Omental fat pad (tissue), 4 donors: ENCODE measurements at places on chromosomes 5 and 9. TPM values are rescaled to one million over a fixed set of nuclear protein-coding genes. Genes with fewer than 3 reads are reported as not detected.

DNA sequence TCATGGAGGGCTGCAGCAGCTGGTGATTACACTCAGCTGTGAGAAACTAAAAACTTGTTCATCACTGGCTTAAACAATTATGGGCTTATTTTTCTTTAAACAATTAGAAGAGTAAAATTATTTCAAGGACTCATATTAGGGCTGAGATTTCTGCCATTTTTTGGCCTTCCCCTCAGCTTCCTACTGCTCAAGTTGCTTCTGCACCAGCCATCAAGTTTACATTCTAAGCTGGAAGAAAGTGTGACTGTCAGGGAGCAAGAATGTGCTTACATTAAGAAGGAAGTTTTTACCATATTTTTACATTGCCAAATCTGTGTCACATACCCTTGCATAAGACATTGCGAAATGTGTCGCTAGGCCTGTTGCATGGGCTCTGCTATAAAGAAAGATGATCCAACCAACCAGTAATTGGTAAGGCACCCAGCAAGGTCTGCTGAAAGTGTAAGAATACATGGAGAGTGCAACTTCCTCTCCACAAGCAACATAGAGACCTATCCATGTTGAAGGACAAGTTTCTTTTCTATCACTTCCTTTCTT, 260.3 kb upstream of the CDH10 start:
- no peak for DNase-seq

DNA sequence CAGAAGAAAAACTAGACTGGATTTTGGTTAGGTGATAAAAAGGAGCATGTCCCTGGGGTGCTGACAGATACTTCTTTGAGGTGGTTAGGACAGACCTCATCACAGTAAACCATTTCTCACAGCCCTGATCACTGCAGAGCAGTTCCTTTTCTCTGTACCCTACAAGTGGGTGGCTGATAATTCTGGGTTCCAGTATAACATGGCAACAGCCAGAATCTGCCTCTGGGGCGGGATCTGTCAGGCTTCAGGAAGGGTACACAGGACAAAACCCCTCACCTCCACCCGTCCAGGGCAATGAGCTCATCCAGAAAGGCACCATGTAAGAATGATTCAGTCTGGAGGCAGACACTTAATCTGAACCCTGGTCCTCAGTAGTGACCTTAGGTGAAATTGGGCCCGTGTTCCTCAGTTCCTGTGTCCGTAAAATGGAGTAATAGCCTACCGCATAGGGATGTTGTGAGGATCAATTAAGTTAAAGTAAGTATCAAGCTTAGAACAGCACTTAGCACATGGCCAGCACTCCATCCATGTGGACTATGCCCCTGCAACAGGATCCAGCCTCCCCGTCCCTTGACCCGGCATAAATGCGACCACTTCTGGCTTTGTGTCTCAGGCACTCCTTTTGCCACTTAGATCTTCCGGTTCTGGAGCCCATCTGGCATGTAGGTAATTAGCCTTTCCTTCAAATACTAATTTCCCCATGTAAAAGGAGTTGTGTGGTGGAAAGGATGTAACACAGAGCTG, 129.2 kb downstream of the LHFPL2 start:
- DNase-seq, result no peak

DNA sequence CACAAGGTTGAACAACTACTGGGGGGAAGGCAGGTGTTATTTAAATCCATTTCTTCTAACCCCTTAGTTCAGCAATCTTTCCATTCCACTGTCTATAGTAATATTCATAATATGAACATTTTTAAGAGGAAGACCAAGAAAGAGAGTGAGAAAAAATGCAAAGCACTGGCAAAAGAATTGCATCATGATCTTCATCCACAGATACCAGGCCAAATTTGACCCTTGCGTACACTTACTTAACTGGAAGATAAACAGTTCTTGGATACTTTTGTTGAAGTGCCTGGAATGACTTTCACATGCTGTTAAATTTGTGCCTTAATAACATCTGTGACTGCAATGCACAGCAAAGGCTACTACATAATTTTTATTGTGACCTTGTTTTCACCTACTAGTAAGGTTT, 1.8 kb downstream of the PFDN1 start:
- no peak for DNase-seq

The WDR38 gene
- total RNA-seq, result not detected

DNA sequence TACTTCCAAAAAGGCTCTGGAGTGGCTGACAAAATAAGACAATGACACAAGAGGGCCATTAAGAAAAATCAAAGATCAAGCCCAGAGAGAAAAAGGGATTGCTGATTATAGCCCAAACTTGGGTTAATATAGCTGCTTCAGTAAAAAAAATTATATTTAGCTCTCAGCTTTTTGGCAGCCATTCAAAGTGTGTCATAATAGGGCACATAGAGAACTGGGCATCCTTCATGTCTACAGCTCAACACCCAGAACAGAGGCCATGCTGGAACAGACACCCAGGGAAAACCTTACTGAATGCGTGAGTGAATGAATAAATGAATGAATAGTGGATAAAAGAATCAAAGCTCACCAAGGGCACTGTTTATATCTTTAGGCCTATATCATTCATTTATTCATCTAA, 110.1 kb downstream of the SLIT3 start:
- DNase-seq, result no peak

GRCh38 chr5:116576053-116576713, 1.6 kb upstream of the SEMA6A start:
- DNase-seq, result no peak

- no peak for DNase-seq
Observed at GRCh38 chr5:143148771-143149170, 254.7 kb downstream of the NR3C1 start.

The ANKRD34B gene
- total RNA-seq, result not detected

GRCh38 chr5:73515232-73515631, 17.0 kb downstream of the BTF3 start:
- no peak for DNase-seq

The SLC34A3 gene
- total RNA-seq, result not detected

The TLX3 gene
- not detected for total RNA-seq

- DNase-seq, result no peak
Observed at GRCh38 chr5:176904276-176904675, 5.1 kb upstream of the HK3 start.

GRCh38 chr5:17839848-17840247, 205.6 kb downstream of the TAF11L14 start:
- no peak for DNase-seq

- DNase-seq, result no peak
Observed at GRCh38 chr5:51279983-51280706, 103.1 kb upstream of the ISL1 start.

DNA sequence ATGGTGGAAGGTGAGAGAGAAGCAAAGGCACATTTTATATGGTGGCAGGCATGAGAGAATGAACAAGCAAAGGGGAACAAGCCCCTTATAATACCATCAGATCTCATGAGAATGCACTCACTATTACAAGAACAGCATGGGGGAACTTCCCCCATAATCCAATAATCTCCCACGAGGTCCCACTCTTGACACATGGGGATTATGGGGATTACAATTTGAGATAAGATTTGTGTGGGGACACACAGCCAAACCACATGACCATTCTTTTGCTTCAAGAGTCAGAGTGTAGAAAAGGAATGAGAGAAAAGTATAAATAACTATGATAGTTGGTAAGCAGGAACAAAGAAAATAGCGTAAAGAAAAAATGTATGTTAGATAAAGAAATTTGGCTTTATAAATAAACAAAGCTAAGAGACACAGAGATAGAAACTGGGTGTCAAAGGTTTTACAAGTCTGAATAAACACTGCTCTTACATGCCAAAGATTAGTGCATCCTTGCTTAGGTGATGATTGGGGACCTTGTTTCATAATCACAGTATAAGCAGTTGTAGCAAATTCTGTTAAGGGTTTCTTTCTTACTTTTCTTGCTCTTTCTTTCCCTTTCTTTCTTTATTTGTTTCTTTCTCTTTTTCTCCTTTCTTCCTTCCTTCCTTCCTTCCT, 91.9 kb upstream of the PAPPA start:
- no peak for DNase-seq

- no peak for DNase-seq
Observed at GRCh38 chr5:45252978-45253377, 443.2 kb downstream of the HCN1 start.

DNA sequence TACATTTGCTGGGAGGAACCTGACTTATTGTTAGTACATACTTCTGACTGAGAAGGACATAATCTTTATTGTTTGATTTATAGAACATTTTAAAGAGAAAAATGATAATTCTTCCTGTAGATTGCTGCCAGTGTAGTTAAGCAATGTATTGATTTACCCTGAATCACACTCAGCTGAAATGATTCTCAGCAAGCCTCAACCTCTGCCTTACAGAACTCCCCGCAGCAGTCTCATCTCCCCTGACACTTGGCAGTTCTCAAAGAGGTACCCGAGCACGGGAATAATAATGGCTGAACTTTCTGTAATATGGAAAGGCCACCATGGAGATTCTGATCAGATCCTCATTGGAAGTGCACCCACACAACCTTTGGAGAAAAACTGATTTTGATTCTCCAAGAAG, 74.9 kb upstream of the RFX3 start:
- DNase-seq, result no peak

The ANKRD31 gene
- 0.37 TPM for total RNA-seq

DNA sequence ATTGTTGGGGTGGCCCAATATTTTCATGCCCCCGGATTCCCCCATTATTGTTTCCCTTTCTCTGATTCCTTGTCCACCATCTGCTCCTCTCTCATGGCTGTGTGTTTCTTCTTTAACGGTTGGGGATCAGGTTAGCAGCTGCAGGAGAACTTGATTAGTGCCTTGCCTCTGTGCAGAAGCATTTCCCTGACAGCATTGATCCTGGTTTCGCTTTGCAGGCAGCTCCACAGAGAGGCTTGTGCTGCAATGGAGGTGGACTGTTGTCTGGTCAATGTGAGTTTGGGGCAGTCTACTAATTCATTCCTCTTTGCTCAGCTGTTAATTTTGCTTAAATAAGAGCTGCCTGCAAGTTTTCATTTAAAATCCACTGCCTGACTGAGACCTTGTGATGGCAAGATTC, 32.5 kb upstream of the SSBP2 start:
- DNase-seq, result no peak

DNA sequence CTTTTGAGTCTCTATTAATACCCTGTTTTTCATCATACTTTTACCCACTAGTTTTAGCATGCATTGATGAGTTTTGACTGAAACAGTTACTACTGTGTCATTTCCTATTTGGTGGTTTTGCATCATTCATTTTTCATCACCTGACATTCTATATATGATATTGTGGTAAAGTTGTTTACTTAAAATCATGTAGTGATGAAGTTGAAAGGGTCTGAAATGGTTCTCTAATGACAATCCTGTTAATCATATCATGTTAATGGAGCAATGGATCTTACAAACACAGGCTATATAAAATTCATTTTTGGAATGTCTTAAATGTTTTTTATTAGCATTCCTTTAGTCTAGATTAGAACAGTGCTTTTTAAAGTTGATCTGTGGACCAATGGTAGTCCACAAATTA, 84.1 kb downstream of the ERBIN start:
- no peak for DNase-seq

- no peak for DNase-seq
Observed at GRCh38 chr5:39092581-39093351, 18.6 kb upstream of the RICTOR start.

The DDX31 gene
- 8.8 TPM for total RNA-seq

The PCSK1 gene
- total RNA-seq, result 1.4 TPM

DNA sequence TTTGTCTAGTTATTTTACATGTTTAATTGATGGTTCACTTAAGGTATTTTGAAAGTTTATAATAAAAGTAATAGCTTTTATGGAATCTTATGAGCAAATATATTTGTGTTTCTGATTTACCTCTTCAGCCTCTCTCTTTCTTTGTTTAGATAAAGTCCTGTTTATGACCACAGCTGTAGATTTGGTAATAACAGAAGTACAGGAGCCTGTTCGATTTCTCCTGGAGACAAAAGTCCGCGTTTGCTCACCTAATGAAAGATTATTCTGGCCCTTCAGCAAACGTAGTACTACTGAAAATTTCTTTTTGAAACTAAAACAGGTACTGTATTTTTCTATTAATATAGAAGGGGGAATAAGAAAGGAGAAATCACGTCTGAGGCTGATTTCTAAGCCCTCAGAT, 35.0 kb upstream of the GPR21 start:
- DNase-seq, result no peak

- no peak for DNase-seq
Observed at GRCh38 chr9:93633492-93634221, 57.3 kb downstream of the PHF2 start.

The ENTPD2 gene
- 0.28 TPM for total RNA-seq

- no peak for DNase-seq
Observed at GRCh38 chr9:136750526-136750925, 2.2 kb upstream of the LCN6 start.

DNA sequence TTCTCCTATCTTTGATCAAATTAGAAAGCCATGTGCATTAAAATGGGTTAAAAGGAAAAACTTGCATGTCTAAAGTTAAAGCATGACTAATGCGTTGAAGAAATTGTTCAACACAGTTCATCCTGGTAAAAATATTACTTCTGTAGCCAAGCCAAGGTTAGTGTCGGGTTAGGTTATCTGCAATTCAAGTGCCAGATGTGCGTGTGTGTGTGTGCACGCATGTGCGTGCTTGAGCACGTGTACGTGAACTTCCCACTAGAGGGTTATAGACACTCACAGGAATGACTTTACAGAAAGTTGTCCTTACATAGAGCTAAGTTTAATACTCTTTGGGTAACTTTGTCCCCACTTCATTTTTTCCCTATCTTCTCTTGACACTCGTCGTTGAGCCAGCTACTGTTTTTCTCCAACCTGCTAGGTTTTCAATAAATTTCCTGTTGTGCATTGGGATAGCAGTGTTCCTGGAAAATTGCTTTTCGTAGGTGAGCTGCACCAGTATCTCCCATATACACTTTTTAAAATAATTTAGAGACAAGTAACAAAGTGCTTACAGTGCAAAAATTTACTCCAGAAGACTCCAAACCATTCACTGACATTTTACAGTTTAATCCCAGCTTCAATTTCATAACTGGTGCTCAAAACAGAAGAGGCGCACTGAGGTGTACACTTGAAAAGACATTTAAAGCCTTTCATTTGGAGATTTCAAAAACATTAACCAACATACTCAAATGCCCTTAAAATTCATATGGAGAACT, 353.8 kb downstream of the NFIB start:
- no peak for DNase-seq

DNA sequence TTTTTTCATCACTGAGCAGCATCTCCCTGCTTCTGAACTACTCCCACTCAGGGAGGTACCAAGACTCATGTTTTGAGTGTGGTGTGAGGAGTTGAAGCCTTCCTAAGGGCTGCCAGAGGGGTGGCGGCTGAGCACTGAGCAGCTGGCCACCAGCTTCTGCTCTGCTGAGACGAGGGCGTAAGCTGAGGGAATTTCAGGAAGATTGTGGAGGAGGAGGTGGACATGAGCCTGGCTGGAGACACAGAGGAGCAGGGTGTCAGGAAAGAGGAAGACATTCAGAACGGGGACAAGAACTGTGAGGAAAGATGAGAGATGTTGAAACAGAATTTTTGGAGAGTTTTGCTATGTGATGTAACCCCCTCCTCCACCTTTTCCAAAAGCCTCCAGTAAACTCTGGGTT, 7.8 kb downstream of the LCP2 start:
- DNase-seq, result no peak

GRCh38 chr5:75089137-75089536, 36.8 kb upstream of the GCNT4 start:
- DNase-seq, result no peak

The TYRP1 gene
- total RNA-seq, result not detected

- no peak for DNase-seq
Observed at GRCh38 chr9:107571148-107571547, 81.6 kb upstream of the KLF4 start.

- no peak for DNase-seq
Observed at GRCh38 chr9:130128251-130128650, 44.0 kb upstream of the NCS1 start.
